Activated CD4-positive, CD25-positive, alpha-beta regulatory T cell (primary cell): ENCODE measurements at places on chromosomes 5 and 9.

DNA sequence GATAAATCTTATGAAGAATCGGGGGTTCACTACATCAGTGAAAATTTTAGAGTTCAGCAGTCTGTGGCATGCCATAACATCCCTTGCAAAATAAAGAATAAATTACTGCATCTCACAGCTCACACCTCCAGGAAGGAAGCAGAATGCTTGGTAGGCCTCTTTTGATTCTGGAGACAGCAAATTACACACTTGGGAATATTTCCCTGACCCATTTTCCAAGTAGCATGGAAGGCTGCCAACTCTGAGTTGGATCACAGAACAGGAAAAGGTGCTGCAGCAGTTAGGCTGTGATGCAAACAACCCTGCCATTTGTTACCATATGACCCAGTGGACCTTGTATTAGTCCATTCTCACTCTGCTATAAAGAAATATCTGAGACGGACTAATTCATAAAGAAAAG is 293.5 kb downstream of the ASTN2 start:
- DNase-seq, result no peak

- no peak for DNase-seq
These were observed 16.2 kb downstream of the PRKACG start for GRCh38 chr9:68997666-68998065.

GRCh38 chr9:128361296-128361985 is 9.7 kb upstream of the URM1 start:
- DNase-seq, result no peak

- DNase-seq, result no peak
These were observed 451.7 kb downstream of the AGTPBP1 start for GRCh38 chr9:85290019-85290418.

DNA sequence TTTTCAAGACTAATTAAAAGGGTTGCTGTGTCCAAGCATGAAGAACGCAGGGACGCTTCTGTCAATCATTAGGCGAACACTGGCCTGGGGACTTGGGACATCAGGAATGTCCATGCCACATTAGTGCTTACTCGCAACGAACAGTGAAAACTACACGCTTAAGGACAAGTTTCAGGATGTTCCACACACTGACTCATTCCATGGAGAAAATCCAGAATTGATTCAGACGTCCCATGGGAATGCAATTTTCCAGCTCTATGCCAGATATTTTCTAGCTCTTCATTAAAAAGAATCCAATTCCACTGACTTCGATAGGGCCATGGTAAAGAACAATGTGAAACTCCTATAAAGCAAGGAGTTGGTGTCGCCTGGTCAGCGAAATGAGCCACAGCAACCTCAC is 98.2 kb downstream of the CAMSAP1 start:
- DNase-seq, result no peak

GRCh38 chr9:120758544-120758943 is 34.7 kb downstream of the FBXW2 start:
- DNase-seq, result no peak

DNA sequence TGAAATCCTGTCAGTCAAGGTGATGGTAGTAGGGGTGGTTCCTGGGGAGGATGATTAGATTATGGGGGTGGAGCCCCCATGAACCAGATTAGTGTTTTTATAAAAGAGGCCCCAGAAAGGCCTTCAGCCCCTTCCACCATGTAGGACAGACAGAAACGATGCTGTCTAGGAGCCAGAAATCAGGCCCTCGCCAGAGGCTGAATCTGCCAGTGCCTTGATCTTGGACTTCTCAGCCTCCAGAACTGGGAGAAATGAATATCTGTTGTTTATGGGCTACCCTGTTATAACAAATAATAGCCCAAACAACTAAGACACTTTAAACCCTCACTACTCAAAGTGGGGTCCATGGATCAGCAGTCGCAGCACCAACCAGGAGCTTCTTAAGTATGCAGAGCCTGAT is 20.2 kb upstream of the FOXB2 start:
- DNase-seq, result no peak

GRCh38 chr9:138047469-138048040 is 170.0 kb downstream of the CACNA1B start:
- DNase-seq, result no peak

DNA sequence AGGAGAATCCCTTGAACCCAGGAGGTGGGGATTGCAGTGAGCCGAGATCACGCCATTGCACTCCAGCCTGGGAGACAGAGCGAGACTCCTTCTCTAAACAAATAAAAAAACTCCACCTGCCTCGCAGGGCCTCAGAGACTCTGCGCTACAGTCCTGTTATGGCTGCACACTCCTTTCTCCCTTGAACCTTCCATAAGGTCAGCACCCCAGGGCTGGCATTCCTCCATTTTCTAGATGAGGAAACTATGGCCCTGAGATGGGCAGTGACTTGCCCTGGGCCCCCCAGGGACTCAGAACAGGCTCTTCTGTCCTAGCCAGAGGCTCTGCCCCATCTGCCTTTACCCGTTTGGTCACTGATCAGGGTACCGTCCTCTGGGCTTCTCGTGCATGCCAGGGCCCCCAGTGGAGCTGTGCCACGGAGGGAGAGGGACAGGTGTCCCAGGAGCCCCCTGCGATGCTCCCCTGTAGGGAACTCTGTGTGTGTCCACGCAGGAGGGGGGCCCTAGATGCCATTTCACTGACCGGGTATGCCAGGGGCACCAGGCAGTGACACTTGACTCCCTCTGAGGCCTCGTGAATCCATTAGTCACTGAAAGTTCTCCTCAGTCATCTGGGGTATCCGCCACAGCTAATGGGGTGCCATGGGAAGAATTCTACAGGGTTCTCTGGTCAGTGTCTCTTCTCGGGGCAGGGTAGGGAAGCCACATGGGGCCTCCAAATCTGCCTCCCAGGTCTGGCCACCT is 16.2 kb downstream of the RALGDS start:
- no peak for DNase-seq

DNA sequence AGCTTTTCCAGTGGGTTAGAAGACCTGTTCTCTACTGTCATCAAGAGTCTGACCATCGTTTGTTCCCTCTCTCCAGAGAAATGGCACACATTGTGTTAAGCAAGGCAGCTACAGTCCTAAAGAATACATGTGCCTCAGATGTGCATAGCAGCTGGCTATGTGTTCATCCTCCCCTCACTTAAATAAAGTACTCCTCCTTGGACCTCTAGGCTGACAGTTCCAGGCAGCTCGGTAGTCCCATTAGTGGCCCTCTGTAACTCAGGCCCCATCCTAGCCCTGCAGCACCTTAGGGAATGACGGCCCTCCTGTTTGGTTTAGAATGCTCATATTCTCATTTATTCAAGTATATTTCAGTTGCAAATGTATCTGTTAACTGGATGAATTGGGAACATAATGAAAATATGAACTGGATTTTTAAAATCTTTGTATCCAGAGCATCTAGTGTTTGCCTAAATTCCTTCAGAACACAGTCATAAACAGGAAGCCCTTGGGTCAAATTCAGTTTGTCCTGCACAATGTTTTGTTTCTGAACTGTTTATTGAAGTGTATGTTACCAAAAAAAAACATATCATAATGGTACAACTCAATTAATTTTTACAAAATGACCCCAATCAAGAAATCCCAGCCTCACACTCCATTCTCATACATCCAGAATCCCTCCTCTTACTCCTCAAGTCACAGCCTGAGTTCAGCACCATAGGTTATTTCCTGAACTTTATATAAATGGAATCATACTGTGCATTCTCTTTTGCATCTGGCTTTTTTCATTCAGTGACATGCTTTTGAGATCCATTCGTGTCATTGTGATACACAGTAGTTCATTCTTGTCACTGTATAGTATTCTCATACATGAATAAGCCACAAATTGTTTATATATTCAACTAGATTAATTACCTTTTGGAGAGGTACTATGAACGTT is 1.6 kb upstream of the ASPN start:
- no peak for DNase-seq

- no peak for DNase-seq
These were observed 98.2 kb upstream of the GRHPR start for GRCh38 chr9:37324261-37324683.

DNA sequence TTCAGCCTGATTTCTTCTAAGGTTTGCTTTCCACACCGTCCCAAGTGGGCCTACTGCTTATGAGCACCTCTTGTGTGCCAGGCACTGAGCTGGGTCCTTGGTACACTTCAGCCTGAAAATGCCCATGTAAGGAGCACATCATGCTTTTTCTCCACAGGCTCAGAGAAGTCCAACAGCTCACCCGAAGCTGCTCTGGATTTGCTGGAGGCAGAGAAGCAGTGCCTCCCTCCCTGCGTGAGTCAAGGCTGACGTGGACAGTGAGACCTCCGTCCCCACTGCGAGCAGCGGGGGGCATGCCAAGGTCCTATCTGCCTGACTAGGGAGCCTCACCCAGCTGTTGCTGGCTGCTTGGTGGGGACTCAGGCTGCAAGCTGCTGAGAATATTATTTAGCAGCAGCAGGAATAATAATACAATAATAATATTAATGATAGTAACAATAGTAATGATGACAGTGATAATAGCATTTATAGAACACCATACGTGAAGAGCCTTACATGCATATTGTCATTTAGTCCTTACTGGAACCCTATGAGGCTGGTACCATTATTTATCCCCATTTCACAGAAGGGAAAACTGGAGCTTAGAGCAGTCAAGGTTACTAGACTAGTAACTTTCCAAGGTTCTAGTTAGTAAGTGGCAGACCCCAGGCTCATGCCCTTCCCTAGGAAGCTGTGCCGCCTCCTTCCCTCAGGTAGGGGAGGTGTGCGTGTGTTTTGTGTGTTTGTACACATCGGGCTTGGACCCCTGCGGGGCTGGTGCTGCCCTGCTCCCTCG is 194.8 kb downstream of the HSPA4 start:
- DNase-seq, result no peak

GRCh38 chr9:16571127-16571802 is 299.2 kb downstream of the BNC2 start:
- no peak for DNase-seq

DNA sequence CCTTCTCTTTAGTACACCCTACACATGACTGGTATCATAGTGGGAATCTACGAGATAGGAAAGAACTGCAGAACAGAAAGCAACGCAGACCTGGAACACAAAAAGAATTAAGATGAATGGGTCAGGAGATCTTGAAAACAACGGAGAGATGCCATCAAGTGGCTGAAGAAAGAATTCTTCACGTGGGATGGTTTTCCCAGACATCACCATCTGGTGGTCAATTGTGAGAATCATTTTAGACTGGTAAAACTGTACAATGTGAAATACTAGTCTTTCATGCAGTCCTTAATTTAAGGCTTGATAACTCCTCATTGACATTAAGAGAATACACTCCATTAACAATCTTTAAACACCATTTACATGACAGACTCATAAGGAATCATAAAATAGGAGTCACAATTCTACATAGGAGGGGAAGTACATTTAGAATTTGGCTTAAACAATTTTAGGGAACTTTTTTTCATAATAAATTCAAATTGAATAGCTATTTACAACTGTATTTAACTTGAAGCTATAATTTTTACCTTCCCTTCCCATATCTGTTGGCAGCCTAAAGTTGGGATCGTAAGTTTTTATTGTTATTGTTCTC is 128.4 kb upstream of the TRPM3 start:
- no peak for DNase-seq

DNA sequence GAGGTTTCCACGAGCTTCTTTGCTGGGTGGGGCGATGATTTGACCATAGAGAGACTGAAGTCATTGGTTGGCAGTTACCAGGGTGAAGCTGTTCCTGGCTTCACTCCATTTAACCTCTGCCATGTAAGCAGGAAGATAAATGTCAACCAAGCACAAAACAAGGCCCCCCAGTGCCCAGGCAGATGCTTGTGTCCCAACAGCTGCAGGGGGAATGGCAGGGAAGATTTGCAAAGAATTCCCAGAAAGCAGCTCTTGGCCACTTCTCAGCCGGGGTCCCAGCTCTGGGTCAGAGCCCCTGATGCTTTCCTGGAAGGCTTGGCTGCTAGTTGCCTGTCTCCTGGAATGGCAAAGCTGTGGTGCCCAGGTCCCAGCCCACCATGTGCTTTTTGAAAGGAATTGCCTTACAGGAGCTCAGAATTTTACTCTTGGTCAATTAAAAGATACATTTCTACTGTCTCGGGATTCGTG is 383.4 kb downstream of the ENC1 start:
- DNase-seq, result no peak
